ENCODE measurements at places on chromosomes 4 and X.

GRCh38 chr4:111214371-111214770 is 591.5 kb upstream of the PITX2 start:
- no peak for DNase-seq

DNA sequence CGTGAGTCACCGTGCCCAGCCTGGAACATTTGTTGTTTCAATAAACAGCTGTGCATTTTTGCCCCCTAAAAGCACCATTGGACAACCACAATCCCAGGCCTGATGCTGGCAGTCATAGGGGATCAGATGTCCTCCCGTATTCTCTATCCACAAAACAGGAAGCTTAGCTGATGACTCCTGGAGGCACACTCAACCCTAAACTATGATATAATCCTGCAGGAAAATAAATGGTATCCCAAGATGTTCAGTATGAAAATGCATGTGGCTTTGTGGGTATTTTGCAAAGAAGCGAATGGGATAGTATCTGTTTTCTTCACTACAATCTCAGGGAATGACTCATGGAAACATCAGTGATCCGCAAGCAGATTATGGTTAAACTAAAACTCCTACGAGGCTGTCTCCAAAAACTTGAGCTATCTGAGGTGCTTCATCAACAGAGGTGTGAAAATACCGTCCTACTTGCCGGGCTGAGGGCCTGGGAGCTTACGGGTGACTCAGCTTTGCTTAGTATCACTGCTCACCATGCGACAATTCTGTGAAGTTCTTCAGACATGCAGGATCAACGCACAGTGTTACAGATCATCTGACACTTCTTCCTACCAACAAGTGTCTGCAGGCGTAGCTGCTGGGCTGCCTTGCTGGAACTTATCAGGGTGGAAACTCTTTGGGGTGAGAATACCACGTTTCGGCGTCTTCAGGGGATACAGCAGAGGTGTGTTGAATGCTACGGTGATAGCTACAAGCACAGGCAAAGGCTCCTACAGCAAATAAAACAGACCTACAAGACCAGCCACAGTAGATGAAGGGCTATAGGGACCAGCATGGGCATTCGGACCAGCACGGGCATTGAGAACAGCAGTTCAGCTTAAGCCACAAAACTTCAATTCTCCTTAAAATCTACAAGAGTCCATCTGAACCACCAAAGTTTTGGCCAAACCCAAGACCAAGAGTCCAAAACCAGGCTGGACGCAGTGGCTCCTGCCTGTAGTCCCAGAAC is 148.5 kb downstream of the DHRSX start:
- peak; percentile 96 for DNase-seq

DNA sequence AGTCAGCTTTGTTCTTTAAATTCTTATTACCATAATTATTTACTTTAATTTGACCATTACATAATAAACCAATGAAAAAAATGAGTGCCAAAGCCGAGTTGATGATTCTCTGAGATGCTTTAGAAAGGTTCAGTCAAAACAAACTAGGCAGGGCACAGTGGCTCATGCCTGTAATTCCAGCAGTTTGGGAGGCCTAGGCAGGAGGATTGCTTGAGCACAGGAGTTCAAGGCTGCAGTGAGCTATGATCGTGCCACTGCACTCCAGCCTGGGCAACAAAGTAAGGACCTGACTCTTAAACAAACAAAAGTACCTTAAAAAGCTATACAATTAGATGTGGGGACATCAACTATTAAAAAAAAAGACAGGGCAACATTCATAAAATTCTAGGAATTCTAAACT is 75.0 kb downstream of the AFAP1 start:
- DNase-seq, result no peak

DNA sequence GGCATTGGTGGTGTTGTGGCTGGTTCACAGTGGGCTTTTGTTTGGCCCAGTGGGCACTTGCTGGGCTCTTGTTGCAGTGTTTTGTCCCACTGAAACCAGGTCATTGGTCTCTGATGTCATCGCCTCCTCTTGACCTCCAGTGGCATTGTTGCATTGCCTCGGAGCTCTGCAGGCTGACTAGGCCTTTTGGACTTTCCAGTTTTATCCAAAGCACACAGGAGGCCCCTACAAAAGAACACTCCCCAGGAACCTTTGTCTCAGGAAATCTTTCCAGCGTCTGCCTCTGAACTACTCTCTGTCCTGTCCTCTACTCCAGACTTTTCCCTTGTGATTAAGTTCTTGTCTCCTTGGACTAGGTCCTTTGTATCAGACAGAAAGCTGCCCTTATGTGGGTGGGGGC is 54.8 kb downstream of the COQ2 start:
- no peak for DNase-seq

DNA sequence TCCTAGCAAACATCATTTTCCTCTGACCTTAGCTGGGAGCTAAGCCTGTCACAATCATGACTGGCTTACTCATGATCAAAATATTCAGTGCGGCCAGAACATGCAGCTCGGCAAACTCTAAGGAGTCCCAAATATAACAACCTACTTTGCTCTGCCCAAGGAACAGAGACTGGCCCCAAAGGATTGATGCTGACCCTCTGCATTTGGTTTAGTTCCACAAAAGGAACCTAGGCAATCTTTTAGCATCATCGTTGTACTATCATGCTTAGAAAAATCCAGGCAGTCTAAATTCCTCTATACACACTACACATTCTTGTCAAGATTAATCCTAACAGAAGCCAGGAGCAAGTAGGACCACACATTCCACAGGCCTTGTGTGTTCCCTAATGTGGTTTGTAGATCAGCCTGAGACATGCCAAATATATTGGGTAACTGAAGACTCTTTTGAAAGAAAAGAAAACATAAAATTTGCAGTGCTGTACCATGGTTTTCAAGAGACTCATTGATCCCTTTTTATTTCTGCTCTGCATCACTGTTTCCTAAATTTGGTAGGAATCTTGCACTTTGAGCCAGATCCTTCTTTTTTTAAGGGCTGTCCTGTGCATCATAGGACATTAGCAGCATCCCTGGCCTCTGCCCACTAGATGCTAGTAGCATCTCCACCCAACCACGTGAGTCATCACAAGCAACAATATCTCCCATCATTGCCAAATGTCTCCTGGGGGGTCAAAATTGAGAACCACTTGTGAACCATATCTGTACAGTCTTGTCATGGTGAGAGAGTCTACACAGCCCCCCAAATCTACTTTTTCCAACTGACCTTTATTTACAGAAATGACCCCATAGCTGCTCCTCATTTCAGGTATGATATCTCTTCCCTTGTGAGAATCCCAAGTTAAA is 17.6 kb upstream of the CC2D2A start:
- DNase-seq, result peak; percentile 74

GRCh38 chr4:104206784-104207183 is 287.9 kb downstream of the CXXC4 start:
- DNase-seq, result no peak

DNA sequence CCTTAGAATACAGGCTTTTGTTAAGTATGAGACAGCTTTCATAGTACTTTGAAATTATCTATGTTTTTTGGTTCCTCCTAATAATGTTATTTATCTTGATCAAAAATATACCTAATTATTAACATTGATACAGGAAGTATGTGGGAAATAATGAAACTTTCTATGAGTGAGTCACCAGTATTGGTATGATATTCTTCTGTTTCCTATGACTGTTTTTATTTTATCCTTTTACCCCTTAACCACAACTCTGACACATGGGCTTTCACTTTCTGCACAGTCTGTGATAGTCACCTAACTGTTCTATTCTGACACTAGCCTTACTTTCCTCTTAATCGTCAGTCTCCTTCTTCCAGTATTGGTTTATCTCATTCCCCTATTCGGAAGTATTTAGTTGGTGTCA is 4.7 kb downstream of the THAP9 start:
- no peak for DNase-seq

GRCh38 chr4:37040816-37041215 is 203.7 kb upstream of the NWD2 start:
- no peak for DNase-seq

DNA sequence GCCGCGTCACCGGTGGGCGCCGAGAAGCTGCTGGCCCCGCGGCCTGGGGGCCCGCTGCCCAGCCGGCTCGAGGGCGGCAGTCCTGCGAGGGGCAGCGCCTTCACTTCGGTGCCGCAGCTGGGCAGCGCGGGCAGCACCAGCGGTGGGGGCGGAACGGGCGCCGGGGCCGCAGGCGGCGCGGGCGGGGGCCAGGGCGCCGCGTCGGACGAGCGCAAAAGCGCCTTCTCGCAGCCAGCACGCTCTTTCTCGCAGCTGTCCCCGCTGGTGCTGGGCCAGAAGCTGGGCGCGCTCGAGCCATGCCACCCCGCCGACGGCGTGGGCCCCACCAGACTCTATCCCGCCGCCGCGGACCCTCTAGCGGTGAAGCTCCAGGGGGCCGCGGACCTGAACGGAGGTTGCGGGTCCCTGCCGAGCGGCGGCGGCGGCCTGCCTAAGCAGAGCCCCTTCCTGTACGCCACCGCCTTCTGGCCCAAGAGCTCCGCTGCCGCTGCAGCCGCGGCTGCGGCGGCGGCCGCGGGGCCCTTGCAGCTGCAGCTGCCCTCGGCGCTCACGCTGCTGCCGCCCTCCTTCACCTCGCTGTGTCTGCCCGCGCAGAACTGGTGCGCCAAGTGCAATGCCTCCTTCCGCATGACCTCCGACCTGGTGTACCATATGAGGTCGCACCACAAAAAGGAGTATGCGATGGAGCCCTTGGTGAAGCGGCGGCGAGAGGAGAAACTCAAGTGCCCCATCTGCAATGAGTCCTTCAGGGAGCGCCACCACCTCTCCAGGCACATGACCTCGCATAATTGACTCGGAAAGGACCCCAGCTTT is 5.6 kb downstream of the PRDM8 start:
- DNase-seq, result no peak

- peak; percentile 17 for DNase-seq
Observed at GRCh38 chr4:40957281-40957680, 207.5 kb downstream of the NSUN7 start.

DNA sequence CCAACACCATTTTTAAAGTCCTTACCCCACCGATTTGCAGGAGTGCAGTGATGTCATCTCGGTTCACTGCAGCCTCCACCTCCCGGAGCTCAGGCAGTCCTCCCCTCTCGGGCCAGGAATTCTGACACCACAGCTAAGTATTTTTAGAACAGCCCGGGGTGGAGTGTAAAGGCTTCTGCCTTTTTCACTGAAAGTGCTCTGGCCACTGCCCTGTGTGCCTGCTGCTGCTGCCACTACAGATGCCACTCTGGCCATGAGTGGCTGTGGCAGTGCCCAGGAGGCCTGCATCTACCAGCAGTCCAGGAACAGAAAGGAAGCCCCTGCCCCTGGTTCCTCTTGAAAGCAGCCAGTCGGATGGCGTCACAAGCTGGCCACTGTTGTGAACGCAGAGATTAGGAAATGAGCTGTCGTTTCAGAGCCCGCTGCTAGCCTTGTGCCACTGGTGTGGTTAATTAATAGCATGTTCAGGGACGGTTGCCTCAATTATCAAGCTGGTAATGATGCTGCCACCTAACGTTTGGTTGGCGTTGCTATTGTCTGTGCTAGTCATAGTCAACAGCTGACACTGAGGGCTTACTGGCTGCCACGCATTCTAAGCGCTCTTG is 23.6 kb upstream of the TBC1D14 start:
- no peak for DNase-seq

DNA sequence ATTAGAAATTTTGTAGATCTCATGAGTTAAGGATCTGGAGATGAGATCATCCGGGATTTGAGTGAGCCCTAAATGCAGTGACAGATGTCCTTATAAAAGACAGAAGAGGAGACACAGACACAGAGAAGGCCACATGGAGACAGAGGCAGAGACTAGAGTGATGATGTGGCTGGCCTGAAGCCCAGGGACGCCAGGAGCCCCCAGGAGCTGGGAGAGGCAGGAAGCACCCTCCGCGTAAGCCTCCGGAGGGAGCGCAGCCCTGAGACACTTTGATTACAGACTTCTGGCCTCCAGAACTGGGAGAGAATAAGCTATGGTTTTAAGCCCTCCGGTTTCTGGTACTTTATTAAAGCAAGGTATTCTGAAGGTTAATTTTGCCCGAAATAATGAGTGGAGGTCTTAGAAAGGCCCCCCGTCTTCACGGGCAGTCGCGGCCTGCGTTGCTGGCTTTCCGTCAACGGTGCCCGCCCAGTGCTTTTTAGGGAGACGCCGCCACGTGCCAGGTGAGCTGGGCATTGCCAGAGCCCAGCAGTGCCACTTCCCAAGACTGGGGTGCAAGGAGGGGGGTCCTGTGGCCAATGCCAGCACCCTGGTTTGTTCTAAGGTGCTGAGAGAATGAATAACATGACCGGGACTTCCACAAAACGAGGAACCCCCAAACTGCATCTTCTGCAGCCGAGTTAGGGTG is 8.1 kb downstream of the DHRSX start:
- no peak for DNase-seq

GRCh38 chr4:5954056-5954760 is 61.3 kb upstream of the CRMP1 start:
- DNase-seq, result no peak

GRCh38 chrX:133697656-133698055 is 282.4 kb upstream of the GPC4 start:
- no peak for DNase-seq

DNA sequence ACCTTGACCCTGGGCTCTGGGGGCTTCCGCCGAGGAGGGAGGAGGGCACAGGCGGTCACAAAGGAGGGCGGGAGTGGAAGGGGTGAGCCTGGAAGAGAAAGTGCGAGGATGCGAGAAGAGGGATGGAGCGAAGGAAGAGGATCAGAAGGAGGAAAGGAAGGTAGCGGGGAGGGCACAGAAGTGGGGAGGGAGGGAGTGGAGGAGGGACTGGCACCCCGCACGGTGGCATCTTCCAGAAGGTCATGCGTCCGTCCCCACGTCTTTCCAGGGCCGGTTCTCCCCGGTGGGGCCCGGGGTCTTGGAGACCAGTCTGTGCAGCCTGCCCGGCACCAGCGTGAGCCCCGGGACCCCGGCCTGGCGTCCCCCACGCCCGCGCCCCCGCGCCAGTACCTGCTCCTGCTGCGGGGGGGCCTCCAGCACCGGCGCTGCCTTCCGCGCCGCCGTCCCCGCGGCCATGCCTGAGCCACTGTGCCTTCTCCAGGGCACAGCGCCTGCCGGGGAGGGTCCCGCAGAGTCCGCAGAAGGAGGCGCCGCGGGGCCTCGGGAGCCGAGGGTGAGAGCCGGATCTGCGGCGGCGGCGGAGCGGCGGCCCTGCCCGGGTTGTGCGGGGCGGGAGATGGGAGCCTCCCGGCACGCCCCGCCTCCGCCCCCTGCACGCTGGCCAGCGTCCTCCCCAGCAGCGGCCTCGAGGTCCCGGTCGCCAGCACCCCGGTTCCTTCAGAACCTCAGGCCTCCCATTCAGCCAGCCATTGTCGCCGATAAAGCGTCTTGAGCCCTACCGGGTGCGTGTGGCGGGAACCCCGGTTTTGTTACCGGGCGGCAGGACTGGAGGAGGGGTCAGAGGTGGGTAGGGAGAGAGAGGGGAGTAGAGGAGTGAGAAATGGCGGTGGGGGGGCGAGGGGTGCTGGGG is at the start of gene RNF175:
Gene RNF175 (minus strand): TSS at position 618 of the 910 bp plus-strand sequence. CDS start 162 bp downstream, at position 456.
- no peak for DNase-seq

DNA sequence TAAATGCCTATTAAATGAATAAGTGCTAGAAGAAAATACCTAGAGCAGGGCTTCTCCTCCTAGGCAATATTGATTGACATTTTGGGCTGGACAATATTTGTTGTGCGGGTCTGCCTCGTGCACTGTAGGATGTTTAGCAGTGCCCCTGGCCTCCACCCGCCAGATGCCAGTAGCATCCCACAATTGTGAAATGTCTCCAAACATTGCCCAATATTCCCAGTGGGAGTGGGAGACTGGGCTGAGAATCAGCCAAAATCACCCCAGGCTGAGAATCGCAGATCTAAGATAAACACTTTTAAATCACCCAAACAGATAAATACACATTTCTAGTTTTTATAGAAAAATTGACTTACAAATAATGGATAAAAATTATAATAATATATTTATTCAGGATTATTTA is 916.2 kb upstream of the LCORL start:
- no peak for DNase-seq

Measured in BJ (cell line).